ENCODE measurements at places on chromosomes 5 and 9.

- DNase-seq: no peak
Observed at GRCh38 chr5:126448720-126449119, 25.5 kb downstream of the GRAMD2B start.

DNA sequence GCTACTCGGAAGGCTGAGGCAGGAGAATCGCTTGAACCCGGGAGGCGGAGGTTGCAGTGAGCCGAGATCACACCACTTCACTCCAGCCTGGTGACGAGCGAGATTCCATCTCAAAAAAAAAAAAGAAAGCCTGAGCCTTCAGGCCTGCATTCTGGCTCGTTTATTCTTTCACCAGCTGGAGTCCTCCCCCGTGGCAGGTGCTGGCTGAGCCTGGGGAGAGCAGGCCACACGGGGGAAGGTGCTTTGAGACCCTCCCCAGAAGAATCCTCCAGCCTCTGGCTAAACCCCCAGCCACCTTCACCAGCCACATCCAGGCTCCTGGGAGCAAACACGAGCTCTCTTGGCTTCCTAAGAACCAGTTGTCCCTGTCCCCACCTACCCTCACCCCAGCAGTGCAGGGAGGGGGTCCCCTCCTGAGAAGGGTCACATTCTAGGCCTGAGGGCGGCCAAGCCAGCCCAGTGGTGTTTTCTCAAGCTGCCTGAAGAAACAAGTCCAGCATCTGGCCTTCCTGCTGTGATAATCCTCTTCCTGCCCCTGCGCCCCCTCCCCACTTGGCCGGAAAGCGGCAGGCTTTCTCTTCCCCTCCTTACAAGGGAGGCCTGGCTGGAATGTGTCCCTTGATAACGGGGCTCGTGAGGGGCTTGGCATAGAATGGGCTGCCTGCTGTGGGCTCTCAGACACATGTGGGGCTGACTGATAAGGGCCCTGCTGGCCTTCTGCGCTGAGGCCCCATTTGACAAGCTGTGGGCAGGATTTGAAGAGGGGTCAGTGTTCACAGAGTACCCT, 41.5 kb downstream of the PLPP7 start:
- DNase-seq: no peak

DNA sequence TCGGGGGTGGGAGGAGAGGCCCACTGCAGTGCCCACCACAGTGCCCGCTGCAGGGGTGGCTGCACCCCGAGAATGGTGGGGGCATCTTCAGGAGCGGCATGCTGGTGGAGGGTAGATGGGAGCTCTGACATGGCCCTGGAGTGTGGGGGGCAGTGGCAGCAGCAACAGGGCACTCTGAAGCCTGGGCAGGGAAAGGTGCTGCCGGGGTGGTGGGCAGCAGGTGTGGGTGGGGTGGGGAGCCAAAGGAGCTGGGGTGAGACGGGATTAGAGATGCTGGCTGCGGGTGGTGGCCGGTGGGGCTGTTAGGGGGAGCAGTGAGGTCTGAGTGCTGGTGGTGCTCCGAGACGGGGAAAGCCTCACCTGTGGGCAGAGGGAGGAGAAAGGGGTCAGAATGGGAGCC, 18.0 kb downstream of the FAM193B start:
- no peak for DNase-seq

DNA sequence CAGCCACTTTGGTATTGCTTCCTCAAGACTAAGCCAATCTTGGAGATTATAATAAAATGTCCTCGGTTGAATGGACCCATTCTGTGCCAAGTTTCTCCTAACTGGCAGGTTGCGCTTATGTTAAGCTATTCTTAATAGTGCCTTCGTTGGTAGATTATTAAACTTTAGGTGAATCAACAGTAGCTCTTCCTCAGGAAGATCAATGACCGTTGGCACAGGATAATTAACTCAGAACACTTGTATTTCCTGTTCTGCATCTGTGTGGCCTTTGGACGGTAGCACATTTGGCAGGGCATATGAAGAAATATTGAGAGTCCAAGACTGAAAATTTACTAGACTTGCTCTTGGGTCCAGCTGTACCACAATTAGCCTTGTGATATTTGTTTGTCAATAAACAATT, 402.9 kb downstream of the MLLT3 start:
- DNase-seq: no peak

- DNase-seq: no peak
Observed at GRCh38 chr9:93138171-93138764, 4.2 kb upstream of the NINJ1 start.

DNA sequence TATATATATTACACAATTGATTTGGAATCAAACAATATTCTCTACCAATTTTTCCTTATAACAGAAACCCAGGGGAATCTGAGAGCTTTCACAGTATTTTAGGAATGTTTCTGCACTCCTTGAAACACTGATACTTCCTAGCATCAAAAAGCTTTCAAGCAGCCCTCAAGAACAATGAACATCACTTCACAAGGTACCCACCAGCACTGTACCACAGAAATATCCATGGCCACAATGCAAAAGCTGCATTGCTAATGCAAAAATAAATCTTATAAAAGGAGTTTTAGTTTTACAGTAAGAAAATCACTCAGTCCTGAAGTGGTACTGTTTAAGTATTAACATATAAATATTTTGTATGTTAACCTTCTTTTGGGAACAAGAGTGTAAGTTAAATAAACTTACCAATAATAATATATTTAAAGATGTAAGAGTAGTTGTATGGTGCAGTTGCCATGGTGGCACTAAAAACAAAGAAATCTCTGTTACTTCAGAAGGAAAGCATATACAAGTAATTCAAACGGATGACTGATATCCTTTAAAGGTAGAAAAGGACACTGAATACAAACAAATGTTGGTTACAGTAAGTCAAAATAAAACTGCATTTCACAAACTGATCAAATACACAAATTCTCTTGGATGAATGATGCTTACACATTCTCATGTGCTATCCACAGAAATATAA, 8.6 kb downstream of the RAB14 start:
- DNase-seq: no peak

- DNase-seq: no peak
Observed at GRCh38 chr9:135416664-135417290, 62.8 kb upstream of the PPP1R26 start.

DNA sequence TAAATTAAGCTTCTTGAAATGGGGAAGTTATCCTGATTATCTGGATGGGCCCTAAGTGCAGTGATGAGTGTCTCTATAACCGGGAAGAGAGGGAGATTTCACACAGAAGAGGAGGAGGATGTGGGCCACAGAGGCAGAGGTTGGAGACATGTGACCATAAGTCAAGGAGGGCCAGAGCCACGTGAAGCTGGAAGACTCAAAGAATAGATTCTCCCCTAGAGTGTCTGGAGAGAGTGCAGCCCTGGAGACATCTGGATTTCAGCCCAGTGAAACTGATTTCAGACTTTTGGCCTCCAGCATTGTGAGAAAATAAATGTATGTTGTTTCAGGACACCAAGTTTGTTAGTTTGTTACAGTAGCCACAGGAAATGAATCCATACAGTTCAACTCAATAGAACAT, 442.9 kb downstream of the NTRK2 start:
- no peak for DNase-seq

- DNase-seq: no peak
Observed at GRCh38 chr9:18362901-18363685, 110.9 kb upstream of the ADAMTSL1 start.

DNA sequence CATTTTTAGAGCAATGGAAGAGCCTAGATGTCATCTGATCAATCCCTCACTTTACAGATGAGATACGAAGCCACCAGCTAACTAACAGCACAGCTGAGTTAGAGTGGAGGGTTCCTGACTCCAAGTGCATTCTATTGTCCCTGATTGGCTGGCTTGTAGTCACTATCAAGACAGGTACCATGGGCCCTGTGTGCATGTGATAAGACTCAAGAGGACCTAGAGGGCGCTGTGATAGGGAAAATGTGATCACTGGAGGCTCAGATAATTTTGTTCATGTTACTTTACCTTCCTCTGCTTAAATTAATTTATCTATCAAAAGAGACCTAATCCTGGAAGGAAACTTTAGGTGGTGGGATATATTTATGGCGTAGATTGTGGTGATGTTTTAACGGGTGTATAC, 19.5 kb upstream of the SNAPC3 start:
- DNase-seq: no peak

GRCh38 chr9:124618476-124618875, 111.3 kb upstream of the NR5A1 start:
- DNase-seq: no peak

- DNase-seq: no peak
Observed at GRCh38 chr5:135158982-135159381, 125.0 kb upstream of the PITX1 start.

DNA sequence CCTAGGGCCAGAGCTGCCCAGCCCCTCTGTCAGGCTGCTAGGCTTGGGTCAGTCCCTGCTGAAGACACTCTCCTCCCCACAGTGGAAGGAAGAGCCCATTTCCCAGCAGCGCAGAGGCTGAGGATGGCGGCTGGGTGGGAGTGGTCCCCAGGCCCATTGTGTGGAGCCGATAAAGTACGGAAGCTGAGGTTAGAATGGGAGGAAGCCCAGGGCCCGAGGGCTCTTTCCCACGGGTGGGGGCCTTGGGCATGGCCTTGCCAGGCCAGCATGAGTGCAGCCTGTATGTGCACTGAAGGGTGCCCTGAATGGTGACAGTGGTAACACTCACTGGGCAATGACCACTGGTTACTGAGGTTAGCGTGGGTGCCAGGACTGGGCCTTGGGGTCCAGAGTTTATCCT, 125.9 kb downstream of the RGS3 start:
- no peak for DNase-seq

- no peak for DNase-seq
Observed at GRCh38 chr9:14945351-14945750, 35.1 kb upstream of the FREM1 start.

GRCh38 chr5:38384396-38384795, 126.0 kb downstream of the EGFLAM start:
- no peak for DNase-seq

GRCh38 chr5:88940713-88941112, 57.7 kb upstream of the MEF2C start:
- DNase-seq: no peak

GRCh38 chr5:149262315-149262714, 9.3 kb upstream of the AFAP1L1 start:
- no peak for DNase-seq

- no peak for DNase-seq
Observed at GRCh38 chr9:18398038-18398437, 75.9 kb upstream of the ADAMTSL1 start.

DNA sequence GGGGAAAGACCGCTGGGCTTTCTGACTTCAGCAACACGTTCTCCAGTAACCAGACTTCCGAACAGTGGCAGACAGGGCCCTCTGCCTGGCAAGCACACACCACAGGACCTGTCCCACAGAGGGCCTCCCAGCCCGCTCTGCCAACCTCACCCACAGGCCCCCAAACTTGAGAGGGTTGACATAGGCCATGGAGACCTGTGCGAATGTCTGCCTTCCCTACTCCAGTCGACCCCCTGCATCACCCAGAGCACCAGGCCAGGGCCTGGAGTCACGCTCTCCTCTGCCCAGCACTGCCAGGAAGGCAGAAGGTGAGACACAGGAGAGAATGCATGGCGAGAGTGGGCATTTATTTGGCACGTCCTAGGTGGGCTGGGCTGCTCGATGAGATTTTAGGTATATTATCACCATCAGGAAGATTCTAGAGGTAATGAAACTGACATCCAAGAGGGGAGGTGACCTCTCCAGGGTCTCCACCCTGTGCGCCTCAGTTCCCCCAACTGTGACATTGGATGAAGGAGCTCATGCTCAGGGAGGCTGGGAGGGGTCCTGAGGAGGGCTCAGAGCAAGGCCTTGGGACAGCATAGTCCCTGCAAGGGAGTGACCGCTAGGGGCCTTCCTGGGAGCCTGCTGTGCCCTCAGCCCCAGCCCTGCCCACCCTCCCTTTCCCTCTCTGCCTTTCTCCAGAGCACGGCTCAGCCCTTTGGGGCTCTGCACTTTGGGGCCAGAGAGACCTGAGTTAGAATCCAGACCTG, 54.9 kb downstream of the DUSP1 start:
- DNase-seq: no peak

- no peak for DNase-seq
Observed at GRCh38 chr9:107112707-107113243, 170.3 kb upstream of the RAD23B start.

DNA sequence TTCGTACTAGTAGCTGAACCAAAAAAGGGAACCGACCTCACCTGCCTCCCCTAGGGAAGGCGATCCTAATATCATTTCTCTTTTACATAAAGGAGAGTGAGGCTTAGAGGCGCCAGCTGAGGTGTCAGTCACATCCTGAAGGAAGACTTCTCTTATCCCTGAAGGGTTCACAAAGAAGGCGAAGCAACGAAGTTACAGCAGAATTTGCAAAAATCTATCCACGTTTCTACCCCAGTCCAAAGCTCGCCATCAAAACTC, 598 bp upstream of the KIAA1191 start:
- no peak for DNase-seq

- DNase-seq: no peak
Observed at GRCh38 chr5:75843319-75843718, 126.1 kb upstream of the POC5 start.

GRCh38 chr5:72171667-72172066, 64.4 kb downstream of the MAP1B start:
- DNase-seq: no peak

GRCh38 chr9:129701054-129701453, 35.6 kb downstream of the PRRX2 start:
- DNase-seq: no peak

- no peak for DNase-seq
Observed at GRCh38 chr5:142128675-142129208, 20.2 kb downstream of the NDFIP1 start.

GRCh38 chr5:14109041-14109747, 33.9 kb upstream of the TRIO start:
- DNase-seq: no peak

GRCh38 chr5:80809451-80809850, 150.7 kb upstream of the RASGRF2 start:
- no peak for DNase-seq
